ENCODE measurements at places on chromosomes 11 and 22.

DNA sequence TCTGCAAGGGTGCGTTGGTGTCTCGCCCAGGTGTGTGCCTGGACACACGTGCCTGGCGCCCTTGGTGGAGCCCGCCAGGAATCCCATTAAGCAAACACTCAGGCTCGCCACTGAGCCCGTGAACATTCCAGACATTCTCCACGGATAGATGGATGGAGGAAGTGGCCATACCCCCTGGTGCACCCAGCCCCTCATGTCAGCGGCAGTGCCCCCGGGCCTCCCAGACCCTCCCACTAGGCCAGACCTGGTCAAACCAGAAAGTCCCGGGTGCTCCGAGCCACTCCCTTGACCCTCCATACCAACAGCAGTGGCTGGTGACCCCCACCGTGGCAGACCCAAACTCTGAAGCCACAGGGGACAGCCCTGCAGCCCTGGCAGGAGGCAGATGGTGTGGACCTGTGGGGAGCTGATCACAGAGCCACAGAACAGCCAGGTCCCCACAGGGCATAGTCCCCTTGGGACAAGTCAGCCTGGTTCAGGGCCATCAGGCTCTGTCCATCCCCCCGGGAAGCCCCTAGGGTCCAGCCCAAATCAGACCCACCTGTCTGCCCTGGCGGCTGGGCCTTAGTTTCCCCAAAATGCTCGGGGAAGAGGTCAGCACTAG lies 1.9 kb downstream of the EPS8L2 start:
- DNase-seq = no peak

- DNase-seq = peak; percentile 30
Observed at GRCh38 chr22:41976070-41976901, 7.0 kb downstream of the SEPTIN3 start.

DNA sequence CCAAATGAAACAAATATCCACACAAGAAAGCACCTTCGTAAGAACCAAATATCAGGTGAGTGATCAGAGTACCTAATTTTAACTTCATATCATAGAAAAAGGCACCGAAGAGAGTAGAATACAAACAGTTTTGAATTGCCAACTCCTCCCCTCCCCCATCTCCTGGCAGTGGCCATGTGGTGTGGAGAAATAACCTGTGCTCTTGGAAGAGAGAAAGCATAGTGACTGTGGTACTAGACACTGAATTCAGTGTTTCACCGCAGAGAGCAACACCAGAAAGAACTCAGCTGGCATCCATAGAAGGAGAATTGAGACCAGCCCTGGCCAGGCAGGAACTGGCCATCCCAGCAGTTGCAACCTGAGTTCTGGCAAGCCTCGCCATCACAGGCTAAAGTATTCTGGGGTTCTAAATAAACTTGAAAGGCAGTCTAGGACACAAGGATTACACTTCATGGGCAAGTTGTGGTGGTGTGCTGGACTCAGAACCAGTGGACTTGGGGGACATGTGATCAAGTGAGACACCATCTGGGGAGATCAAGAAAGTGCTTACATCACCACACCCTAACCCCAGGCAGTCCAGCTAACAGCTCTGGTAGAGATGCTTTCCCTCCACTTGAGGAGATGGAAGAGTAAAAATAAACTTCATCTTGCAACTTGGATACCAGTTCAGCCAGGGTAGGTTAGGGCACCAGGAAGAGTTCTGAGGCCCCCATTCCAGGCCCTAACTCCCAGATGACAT lies 1003.2 kb downstream of the NTM start:
- no peak for DNase-seq

- peak; percentile 19 for DNase-seq
Observed at GRCh38 chr22:49724030-49724892, 103.4 kb downstream of the BRD1 start.

- no peak for DNase-seq
Observed at GRCh38 chr11:70500076-70500847, 101.9 kb downstream of the CTTN start.

GRCh38 chr11:16815047-16815767 lies 76.8 kb downstream of the C11orf58 start:
- no peak for DNase-seq

GRCh38 chr11:66388780-66389386 lies 17.3 kb upstream of the SLC29A2 start:
- peak; percentile 62 for DNase-seq

- no peak for DNase-seq
Observed at GRCh38 chr11:121703201-121703600, 250.4 kb upstream of the SORL1-AS1 start.

DNA sequence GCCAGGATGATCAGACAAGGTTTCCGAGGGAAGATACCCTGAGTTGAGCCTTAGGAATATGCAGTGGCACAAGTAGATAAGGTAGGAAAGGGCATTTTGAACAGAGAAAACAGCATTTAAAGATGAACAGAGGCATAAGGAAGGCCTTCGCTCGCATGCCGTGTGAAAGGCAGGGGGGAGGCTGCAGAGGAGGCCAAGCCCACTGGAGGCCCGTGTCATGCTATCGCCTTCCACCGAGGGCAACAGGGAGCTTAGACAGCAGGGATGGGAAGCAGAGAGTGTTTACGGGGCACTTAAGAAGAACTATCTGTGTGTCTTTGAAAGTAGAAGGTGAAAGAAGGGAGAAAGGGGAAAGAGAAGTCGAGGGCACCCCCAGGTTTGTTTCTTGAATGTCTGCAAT lies 148.3 kb downstream of the PKNOX2 start:
- no peak for DNase-seq

DNA sequence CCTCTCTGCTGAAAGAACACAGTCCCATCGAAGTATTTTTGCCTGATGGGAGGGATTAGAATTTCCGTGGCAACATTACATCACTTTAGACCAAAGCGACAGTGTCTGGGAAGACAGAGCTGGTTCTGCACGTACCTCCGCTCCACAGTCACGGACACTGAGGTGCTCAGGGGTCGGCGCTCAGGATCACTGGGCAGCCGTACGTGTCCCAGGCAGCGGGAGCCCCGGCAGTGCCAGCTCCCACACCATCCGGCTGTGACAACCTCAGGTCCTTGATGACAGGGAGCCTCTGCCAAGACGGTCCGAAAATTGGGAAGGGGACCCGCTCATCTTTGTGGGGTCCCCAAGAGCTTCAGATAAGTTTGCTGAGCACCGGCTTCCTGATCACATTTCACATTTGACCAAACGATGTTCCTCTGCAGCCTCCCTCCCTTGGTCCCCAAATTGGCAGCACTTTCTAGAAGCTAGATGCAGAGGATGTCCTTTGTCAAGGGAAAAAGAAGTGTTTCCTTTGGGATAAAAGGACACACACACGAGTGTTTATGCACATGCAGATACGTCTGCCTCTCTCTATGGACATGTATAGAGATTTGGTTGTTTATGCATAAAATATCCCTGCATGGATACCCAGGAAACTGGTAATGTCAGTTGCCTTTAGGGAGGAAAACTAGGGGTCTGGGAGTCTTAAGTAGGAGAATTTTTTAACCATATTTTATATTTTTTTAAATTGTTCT lies 61.6 kb upstream of the LINC01488 start:
- no peak for DNase-seq

GRCh38 chr11:117638911-117639543 lies 158.0 kb downstream of the DSCAML1 start:
- DNase-seq = no peak

- no peak for DNase-seq
Observed at GRCh38 chr11:35682230-35683173, 19.9 kb downstream of the TRIM44 start.

DNA sequence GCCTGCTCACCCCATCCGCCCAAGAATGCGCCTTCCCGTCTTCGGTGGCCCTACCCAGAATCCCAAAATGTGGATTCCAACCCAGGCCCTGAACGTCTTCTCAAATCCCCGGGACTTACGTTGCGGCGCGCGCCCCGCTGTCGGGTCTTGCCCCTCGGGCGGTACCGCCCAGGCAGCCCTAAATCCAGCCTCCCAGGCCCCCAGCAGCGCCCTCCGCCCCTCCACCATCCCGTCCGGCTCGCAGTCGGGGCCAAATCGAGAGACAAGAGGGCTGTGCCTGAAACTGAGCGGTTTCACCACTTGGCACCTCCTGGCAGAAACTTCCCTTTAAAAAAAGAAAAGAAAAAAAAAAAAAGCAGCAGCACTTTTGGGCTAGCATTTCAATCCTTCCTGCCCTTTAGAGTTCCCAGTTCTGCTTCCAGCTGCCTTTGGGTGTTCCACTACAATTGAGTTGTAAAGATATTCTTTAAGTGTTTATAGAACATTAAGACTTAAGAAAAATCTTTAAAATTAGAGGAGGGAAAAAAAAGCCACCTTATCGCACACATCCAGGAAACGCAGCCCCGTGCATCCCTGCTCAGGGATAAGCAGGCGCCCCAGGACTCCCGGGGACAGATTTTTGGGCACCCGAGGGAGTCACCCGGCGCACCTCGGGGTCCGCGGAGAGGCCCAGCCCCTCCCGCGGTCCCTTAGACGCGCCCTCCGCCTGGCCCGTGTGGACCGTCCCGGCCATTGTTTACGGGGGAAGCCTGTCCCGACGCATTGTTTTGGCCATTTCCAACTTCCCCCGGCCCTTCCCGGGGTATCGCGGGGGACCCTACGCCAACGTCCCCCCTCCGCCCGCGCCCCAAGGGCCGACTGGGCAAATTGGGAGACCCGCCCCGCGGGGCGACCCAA lies 57.6 kb downstream of the KCNJ4 start:
- no peak for DNase-seq

DNA sequence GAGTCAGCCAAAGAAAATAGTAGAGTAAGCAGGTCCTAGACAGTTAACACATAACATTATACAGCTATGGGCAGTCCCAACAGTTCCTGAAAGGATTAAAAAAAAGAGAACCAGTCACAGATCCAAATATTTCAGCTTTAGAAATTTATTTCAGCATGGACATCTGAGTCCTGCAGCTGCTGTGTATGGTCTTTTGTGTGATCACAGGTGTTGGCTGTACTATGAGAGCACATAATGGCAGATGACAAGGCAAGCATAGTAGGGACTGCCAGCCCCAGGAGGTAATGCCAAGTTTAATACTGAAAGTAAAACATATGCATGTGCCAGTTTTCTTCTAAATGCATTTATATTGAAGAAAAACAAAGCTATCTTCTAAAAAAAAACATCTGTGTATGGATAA lies 158.1 kb downstream of the GRIA4 start:
- no peak for DNase-seq

GRCh38 chr11:33987975-33988580 lies 63.5 kb upstream of the CAPRIN1 start:
- peak; percentile 61 for DNase-seq

DNA sequence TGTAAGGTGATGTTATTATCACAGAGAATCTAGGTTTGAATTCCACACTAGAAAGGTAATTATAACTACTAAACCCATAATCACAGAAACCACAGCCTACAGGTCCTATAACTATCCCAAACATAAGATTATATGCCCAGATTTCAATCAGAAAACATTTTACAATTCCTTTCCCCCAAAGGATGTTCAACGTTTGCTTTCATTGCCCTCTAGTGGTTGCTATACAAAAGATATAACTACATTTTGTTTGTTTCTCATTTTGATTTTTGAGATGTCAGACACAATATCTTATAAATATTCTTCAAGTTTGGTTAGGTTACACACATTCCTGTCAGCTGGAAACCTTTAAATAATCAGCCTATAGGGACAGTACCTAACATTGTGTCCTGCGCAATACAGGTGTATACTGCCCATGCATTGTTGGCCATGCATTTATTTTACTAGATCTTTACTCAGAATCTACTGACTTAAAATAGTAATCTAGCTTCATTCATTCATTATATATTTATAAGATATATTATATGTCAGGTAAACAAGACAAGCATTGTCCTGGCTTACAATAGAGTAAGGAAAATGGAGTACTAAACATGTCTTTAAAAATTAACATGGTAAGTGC lies 530.5 kb upstream of the CCDC90B start:
- no peak for DNase-seq

GRCh38 chr22:19178065-19178656 lies 375 bp downstream of the SLC25A1 start:
- DNase-seq = no peak

GRCh38 chr11:95592471-95592870 lies 197.1 kb downstream of the FAM76B start:
- DNase-seq = no peak

GRCh38 chr22:17891481-17892167 lies 117.4 kb upstream of the BID start:
- DNase-seq = no peak

DNA sequence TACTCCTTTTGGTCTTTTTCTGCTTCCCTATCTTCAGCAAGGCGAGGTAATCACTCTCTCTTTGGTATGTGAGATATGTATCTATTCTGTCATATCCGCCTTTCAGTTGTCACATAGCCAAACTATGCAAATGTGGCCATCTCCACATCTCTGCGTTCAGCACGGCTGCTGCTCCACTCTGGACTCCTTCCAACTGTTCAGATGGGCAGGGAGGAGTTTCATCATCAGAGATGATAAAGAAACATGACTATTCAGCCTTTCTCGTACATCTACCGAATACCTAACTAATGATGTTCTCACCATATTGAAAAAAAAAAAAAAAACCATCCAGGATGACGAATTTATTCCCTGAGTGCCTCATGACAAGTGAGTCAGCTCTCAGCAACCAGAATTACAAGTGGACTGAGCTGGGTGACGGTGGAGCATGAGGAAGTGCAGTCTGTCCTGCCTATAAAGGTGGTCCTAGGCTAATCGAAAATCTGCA lies 899.6 kb downstream of the OPCML start:
- DNase-seq = no peak

DNA sequence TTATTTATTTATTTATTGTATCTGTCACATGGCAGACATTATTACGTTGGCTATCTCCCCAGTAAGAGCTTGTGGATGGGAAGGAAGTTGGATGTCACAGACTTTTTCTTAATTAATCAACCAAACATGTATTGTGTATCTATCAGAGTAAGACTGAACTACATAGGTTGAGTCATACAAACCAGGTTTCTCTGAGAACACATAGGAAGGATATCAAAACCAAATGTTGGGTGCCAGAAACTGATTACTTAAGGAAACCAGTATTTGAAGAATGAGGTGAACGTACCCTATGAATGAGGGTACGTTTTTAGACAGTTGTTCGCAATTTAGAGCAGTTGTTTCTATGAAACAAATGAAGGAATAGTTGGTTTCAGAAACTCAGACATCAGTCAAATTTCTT lies 136.4 kb downstream of the SLC17A6 start:
- no peak for DNase-seq

GRCh38 chr22:37517826-37518450 lies 1.3 kb downstream of the CARD10 start:
- no peak for DNase-seq

DNA sequence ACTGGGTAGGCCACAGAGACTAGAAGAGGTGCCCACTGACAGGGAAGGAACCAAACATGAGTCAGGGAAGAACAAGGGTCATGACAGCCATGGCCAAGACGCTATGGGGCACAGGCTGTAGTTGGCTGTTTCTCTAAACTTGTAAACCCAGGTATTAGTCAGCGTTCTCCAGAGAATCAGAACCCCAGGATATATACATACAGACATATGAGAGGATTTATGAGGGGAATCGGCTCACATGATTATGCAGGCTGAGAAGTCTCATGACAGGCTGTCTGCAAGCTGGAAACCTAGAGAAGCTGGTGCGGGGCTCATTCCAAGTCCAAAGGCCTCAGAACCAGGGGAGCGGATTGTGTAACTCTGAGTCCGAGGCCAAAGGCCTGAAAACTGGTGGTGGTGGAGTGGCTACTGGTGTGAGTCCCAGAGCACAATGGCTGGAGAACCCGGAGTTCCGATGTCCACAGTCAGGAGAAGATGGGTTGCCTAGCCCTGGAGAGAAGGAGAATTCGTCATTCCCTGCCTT lies 29.7 kb upstream of the CD81 start:
- DNase-seq = no peak

GRCh38 chr22:23775779-23776375 lies 3.2 kb downstream of the MMP11 start:
- no peak for DNase-seq

- DNase-seq = no peak
Observed at GRCh38 chr11:10751581-10751940, 515 bp downstream of the CTR9 start.

- no peak for DNase-seq
Observed at GRCh38 chr11:7435176-7435575, 50.1 kb upstream of the OLFML1 start.
